ENCODE measurements at places on chromosomes 1 and 21.

- no peak for DNase-seq
Measured at GRCh38 chr1:239977416-239977815, 114.3 kb upstream of the FMN2 start.

DNA sequence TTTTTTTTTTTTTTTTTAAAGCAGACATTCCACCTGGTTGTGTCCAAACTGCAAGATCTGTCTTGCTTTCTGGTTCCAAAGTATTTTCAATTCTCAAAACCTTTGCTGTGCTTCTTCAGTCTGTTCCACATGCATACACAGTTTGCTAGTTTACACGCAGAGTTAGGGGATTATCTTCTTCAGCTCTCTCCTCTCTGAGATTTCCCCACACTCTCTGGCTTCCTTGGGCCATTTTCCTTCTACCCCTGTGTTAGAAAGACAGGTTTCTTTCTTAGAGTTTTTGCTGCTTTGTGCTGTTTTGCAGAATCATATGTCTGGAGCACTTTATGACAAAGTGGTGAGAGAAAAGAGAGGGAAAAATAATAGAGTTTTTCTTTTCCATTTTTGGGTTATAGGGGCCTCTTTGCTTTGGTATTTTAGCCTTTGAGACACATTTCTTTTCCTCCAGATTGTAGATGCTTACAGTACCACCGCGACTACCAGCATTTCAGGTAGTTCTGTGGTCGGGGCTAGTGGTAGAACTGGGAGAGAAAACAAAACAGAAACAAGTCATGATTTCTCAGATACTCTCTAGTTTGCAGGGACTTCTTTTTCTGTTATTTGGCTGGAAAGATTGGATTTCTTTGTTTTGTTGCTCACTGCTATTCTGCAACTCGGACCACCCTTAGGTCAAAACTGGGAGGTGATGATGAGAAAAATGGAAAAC, 66.3 kb downstream of the RABGAP1L start:
- DNase-seq = no peak

DNA sequence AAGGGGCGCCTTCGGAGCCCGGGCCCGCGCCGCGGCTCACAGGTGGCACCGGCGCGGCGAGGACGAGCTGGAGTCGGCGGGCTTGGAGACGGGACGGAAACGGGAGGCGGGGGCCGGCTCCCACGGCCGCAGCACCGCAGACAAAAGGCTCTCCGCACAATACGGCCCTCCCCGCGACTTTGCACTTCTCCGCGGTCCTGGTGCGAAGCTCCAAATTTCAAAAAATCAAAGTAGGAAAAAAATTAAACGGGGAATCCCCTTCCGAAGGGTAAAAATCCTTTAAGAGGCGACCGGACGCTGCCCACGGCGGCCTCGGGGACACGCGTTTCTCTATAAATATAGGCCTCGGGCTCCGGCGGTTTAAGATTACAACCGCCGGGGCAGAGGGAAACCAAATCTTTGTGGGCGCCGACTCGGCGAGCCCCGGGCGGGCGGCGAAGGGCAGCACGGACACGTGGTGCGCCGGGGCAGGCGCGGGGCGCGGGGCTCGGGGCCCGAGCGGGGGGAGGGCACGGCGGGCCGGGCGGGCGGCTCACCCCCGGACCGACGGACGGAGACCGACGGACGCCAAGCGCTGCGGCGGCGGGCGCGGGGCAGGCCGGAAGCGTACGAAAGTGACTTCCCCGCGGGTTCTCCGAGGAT, 453 bp downstream of the PABPC4 start:
- no peak for DNase-seq

- DNase-seq = no peak
Measured at GRCh38 chr21:44765231-44766013, 36.2 kb downstream of the UBE2G2 start.

DNA sequence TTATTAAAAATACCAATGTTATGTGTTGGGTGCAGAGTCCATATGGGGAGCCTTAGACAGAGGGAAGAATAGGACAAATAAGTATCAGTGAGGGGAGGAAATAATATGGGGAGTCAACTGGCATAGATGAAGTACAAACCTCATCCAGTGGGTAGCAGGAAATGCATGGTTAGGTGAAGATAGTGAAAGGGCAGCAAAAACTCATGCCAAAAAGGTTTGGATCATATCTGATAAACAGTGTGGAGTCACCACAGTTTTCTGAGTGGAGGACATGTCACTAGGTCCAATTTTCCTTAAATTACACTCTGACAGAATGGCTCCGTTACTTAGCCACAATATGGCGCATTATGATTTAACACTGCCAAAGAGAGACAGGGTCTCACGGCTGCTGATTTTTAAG, 10.3 kb downstream of the DUSP23 start:
- no peak for DNase-seq

DNA sequence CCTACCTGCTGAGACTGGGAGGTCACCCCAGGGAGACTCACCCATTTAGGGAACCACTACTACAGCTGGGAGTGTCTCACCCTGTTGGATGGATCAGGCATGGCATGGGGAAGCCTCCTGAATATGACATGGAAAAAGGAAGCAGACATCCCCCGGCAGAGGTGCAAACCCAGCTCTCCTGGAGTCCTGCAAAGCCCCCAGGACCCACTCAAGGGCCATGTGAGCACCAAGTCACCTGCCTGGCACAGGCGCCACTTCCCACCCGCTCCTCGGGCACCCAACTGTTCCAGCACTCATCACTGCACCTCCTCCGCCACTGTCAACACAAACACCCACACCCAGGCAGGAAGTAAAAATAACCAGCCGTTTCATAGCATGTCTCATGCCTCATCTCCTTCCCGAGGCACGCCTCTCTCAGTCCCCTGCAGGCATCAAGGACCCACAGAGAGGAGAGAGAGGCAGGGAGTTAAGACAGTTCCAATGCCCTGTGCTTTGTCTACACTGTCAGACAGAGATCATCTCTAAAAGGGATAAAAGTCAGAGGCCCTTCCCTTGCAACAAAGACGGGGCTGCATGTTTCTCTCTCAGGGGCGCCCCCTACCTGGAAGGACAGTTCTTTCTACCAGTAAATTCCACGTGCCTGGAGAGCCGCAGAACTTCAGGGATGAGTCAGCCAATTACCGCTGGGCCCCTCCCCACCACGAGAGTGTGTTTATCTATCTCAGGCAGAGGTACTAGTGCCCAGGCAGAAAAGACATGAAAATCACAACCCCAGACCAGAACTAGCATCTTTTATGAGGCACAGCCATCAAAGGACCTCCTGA, 150.1 kb upstream of the SOD1 start:
- DNase-seq = peak; percentile 16

DNA sequence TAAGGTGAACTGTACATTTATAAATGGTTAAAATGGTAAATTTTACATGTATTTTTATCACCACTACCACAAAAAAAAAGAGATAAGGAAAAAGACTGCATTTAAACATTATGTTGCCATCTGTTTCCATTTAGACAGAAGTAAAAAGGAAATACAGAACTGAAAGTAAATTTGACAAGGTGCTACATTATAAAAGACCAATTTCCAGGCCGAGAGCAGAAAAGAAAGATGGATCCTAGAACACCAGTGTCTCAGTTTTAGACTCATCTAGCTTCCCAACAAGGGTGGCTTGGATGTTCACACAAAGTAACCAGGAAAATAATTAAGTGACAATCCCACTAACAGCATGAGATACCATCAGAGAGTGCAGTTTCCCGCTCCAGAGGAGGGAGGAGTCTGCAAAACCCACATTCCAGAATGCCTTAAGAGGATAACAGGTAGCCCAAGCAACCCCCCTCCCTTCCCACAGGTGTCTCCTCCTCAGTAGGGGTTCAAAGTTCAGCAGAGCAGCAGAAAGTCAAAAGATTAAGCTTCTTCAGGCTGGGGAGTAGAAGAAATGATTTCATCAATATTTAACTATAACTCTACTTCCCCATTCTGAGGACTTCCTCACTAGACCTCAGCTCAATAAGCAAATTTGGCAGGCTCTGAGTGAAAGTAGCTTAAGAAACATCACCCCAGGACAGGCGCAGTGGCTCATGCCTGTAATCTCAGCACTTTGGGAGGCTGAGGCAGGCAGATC, 11.8 kb downstream of the TPM3 start:
- DNase-seq = no peak

DNA sequence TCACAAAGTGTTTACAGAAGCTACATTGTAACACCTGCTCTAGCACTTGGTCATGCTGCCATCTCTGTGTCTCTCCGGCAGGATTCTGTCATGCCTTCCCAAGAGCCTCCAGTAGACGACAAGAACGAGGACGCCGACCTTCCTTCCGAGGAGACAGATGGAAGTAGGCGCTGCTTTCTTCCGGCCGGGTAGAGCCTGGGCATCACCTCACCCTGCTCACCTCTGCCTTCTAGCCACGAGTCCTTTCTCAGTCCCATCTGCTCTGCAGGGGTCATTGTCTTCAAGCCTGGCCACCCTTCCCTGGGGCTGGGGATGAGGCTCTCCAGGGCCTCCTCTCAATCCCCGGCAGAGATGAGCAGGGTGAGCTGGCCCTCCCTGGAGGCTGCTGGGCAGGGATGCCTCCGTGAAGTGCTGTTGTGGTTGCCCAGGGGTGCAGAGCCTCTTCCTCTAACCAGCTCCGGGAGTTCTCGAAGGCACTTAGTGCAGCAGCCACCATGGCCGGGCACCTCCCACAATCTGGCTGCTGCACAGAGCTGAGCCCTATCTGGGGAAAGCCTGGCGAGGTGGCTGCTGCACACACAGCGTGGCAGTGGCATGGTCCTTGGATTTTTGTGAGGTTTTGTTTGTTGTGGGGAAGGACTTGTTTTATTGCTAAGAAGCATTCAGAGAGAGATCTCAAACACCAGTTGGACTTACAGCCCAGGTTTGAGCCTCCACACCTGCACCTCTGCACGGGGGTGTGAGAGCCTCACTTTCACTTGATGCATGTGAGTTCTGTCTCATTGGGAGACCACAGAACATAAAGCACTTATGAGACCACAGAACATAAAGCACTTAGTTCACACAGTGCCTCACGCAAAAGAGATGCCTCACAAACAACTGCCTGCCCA, 48.4 kb downstream of the FAAP20 start:
- DNase-seq = no peak

DNA sequence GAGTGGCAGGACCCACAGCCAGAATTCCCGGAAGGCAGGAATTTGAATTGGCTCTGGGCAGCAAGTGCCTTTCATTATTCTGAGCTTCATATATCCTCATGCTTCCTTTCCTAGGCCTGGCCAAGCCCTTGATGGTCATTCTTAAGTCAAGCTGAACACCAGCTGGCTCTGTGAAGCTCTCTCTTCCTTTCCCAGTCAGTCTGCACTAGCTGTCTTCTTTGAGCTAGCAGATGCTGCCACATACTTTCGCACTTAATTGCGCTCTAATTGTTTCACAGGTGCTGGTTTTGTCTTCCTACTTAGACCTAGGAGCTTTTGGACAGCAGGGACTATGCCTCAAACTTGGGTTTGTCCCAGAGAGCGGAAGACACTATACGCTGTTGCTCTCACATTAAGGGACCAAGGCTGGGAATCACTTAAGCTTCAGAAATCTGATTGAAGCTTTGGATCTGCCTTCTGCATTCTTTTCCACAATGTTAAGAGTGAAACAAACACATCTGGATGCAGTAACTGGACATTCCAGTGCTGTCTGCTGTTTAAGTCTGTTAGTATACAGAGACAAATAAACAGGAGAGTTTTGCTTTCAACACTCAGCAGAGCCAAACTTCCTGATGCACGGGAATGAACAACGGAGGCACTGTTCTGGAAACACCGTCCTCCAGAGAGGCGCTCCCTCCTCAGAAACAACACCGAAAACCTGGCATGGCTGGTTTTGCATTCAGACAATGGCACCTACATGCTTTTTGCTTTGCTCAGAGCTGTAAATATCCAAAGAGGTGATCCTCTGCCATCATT, 2.2 kb downstream of the TLR5 start:
- no peak for DNase-seq

DNA sequence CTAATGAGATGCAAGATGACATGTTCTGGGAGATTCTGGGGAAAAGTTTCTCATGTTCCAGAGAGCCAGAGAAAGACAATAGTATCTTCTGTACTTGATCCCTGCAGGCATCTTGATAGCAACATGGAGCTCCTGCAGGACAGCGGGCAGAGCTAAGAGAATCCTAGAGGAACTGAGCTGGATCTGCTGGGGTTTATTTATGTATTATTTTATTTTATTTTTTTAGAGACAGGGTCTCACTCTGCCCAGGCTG, 22.7 kb upstream of the SCAF4 start:
- no peak for DNase-seq

Measured in NCI-H2081 (cell line).